HFFc6 (cell line): ENCODE measurements at places on chromosomes 6 and 20.
A peak's percentile ranks its signal among the peaks of the same experiment; 100 is the strongest.

- DNase-seq = no peak
Measured at GRCh38 chr6:50905297-50905696, 86.6 kb downstream of the TFAP2B start.

DNA sequence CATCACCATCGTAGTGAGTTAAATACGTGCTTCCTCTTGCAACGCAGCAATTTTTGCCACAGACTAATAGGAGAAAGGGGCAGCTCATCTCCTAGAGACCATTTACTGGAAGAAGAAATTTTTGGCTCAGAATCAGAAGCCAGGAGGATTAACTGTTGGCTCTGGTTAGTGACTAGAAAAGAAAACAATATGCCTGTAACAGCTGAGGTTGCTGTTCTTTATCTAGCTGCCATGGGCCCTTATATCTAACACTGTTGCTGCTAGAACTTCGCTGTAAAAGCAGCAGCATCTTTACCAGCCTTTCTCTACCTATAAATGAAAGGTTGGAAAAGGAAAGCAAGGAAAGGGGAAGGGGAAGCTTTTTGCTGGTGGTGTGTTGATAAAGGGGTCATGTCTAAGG, 65.9 kb downstream of the FAM135A start:
- DNase-seq = no peak

- no peak for DNase-seq
Measured at GRCh38 chr6:156250593-156250992, 526.6 kb upstream of the ARID1B start.

DNA sequence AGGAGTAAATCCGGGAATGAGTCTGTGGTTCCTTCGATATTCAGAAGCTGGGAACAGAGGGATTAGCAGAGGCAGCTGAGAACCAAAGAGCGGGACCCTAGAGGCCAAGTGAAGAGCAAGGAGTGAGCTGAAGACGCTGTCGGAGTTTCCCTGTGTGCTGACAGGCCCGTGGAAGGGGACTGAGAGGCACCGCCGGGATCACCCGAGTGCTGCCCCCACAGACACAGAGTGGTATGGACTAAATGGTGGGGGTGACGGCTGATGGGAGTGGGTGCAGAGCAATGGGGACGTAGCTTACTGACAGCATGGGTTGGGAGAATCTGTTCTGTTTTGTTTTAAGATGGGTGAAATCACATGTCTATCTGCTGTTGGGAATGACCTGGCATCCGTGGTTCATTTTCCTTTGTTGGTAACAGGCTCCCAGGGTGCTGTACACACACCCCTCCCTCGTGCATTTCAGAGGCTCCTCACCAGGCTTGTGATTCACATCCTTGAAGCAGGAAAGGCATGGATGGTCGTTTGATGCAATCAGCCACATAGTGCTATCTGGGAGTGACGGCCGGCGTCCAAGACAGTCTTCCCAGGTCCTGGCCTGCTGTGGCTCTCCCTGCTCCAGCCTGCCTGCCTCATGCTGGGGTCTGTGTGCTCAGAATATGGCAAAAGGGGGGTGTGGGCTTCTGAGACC, 97.4 kb downstream of the THBS2 start:
- DNase-seq = no peak

GRCh38 chr20:40892642-40893041, 136.0 kb upstream of the TOP1 start:
- no peak for DNase-seq

GRCh38 chr6:146445233-146445632, 98.4 kb upstream of the RAB32 start:
- no peak for DNase-seq

DNA sequence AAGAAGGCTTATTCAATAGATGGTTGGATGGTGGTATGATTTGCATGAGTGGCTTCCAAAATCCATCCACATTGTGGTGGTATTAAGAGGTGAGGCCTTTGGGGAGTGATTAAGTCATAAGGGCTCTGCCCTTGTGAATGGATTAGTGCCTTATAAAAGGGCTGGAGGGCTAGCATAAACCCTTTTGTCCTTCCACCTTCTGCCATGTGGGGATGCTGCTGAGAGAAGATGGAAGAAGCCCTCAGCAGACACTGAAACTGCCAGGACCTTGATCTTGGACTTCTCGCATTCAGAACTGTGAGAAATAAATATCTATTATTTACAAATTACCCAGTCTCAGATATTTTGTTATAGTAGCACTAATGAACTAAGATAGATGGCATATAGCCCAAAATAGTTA, 27.8 kb upstream of the SRPK1 start:
- DNase-seq = peak; percentile 17

DNA sequence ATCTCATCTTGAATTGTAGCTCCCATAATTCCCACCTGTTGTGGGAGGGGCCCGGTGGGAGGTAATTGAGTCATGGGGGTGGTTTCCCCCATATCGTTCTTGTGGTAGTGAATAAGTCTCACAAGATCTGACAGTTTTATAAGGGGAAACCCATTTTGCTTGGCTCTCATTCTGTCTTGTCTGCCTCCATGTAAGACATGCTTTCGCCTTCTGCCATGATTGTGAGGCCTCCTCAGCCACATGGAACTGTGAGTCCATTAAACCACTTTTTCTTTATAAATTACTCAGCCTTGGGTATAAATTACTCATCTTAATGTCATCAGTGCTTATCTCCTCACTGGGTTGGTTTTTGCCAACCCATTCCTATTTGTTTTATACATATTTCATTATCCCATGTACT, 142.0 kb upstream of the GMDS start:
- DNase-seq = no peak

GRCh38 chr6:32665661-32666060, 796 bp downstream of the HLA-DQB1 start:
- no peak for DNase-seq

DNA sequence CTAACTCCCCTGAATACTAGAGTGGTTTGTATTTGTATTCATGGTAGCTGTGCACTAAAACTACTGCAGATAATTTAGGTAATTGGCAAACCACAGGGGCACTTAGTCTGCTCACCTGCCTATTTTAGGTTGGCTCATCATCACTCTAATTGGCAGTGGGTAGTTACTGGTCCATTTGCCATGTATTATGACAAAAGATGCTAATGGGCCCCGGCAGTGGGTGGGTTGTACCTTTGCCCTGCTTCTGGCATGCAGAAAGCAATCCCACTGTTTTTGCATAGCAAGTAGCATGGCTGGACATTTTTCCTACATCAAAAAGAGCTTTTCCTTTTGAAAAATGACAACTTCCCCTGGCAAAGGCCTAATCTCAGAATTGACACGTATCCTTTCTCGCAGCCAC, 741.4 kb upstream of the MAP3K7 start:
- no peak for DNase-seq

GRCh38 chr6:123716506-123716905, 79.8 kb upstream of the TRDN start:
- DNase-seq = no peak

DNA sequence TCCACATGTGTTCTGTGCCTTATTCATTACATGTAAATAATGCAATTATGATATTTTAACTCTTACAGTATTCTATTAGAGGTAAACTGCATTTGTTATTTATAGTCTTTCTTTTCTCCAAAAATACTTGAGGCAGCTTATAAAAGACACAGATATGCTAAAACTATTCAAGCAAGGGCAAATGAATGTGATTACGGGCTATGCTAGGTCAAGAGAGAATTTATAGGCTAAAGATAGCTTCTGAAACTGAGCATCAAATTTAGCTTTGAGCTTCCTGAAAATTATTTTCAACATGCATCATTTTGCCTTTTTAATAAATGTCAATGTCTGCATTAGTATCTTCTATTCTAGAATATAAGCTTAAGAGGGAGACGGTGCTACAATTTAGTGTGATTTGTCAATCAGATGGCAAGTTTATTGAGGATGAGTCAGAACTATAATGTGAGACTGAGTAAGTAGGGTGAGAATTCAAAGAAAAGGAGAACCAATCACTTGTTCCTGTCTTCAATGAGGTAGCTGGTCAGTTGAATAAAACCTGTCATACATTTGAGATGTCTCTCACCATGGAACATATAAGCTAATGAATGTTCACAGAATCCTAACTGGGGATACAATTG, 669.4 kb upstream of the CITED2 start:
- DNase-seq = peak; percentile 72

GRCh38 chr20:57545927-57546662, 14.8 kb upstream of the PCK1 start:
- no peak for DNase-seq

GRCh38 chr20:62861726-62862336, at the start of gene TCFL5:
TSS of gene TCFL5 (minus strand) at chr20:62861822. CDS start at chr20:62861670, 152 bp downstream.
- DNase-seq = peak; percentile 75

GRCh38 chr20:59374261-59374660, 73.8 kb downstream of the EDN3 start:
- no peak for DNase-seq

DNA sequence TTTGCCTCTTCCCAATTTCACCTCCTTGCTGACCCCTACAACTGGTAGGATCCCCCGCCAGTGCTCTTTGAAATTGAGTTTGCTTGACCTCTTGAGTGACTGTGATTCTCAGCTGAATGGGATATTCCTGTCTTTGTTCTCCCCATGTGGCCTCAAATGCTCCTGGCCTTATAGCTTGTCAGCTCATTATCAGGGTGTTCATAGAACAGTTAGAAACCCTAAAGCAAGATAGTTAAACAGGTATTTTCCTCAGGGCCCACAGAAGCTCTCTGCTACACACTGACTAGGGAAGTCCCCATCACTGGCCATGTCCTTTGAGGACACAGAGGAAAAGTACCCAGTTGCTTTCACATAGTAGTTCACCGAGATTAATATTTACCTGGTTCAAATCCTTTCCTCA, 211.5 kb upstream of the DTNBP1 start:
- DNase-seq = no peak

- no peak for DNase-seq
Measured at GRCh38 chr20:50089787-50090177, 23.2 kb downstream of the UBE2V1 start.

DNA sequence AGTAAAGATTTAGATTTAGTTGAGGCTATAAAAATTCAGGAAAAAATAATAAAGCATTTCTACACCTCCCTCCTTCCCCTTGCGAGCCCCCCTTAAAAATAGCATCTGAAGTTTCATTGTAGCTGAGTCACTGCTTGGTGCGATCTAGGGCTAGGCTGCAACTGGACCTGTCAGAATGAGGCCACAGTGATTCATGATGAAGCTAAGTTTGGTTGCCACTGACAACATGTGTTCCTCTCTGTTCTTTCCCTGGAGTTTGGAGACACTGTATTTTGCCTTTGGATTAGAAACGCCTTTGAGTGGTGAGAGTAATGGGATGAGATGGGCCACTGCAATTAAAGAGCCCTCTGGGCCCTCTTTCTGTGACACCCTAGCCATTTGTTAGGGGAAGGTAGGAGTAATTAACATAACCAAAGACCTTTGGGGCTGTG, 334.1 kb downstream of the NRN1 start:
- peak; percentile 89 for DNase-seq

GRCh38 chr6:118562959-118563358, 14.9 kb downstream of the PLN start:
- DNase-seq = peak; percentile 60

DNA sequence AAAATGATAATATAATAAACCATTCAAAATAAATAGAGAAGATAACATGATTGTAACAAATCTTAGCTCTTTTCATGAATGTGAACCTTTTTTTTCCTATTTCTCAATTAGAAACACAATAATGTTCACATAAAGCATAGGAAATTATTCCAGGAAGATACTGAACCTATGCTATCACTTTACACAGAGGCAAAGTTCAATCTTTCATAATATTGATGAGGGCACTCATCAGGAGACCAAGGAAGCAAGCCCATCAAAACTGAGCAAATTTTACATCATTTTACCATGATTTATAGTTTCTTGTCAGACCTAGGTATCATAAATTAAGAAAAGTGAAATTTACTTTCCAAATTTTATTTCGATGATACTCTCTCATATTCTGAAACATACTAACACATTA, 938.5 kb downstream of the TBC1D32 start:
- DNase-seq = no peak

GRCh38 chr20:1944345-1945091, 49.3 kb downstream of the SIRPA start:
- DNase-seq = no peak

GRCh38 chr6:154614101-154614500, 103.6 kb upstream of the CNKSR3 start:
- peak; percentile 4 for DNase-seq

- DNase-seq = no peak
Measured at GRCh38 chr6:29941916-29942274, 437 bp upstream of the HLA-A start.

GRCh38 chr20:3090565-3090964, 6.0 kb upstream of the AVP start:
- no peak for DNase-seq

- no peak for DNase-seq
Measured at GRCh38 chr20:21704408-21705385, 767 bp upstream of the PAX1 start.

GRCh38 chr6:163496205-163496604, 81.7 kb downstream of the QKI start:
- no peak for DNase-seq

DNA sequence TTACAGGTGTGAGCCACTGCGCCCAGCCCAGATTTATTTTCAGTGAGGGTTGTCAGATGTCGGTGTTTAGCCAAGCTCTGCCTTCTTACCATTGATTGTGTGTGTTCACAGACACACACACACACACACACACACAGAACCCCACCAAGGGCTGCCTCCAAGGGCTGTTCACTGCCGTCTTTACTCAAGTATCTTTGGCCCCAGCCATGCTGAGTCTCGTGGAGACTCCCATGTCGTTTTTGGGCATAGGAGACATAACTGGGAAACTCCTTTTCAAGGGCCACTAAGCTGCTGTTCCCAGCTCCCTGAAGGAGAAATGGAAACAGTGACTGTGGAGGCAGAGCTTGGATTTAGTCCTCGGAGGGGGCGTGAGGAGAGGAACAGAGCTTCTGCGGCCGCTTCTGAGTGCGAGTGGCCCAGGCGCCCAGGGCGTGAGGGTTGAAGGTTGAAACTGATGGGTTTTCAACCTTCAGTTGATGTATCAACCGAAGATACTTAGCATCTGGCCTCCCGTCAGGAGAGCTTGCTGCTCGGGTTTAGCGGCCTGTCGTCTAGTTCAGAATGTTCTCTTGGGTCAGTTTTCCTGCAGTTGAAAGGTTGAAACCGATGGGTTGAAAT, 243.6 kb downstream of the TTLL2 start:
- DNase-seq = no peak

DNA sequence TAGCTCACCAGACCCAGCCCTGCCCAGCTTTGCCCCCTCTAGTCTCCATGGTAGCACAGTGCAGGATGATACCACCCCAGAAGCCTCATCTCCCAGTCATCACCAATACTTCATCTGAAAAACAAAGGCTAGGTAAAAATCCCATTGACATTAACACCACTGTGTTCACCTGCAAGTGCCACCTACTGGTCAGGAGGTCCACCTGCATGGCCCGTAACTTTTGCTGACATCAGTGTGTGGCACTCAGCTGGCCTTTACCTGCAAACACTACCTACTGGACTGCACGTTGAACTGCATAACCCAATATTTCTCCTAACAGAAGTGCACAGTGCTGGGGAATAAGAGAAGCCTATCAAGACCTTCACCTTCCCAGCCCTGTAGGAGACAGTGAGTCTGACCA, 234.7 kb upstream of the ADGRB3 start:
- DNase-seq = no peak
